HCT116 (cell line): ENCODE measurements at places on chromosomes 2 and 18. TPM values are rescaled to one million over a fixed set of nuclear protein-coding genes. Genes with fewer than 3 reads are reported as not detected.

The IL18RAP gene
- total RNA-seq, result not detected

DNA sequence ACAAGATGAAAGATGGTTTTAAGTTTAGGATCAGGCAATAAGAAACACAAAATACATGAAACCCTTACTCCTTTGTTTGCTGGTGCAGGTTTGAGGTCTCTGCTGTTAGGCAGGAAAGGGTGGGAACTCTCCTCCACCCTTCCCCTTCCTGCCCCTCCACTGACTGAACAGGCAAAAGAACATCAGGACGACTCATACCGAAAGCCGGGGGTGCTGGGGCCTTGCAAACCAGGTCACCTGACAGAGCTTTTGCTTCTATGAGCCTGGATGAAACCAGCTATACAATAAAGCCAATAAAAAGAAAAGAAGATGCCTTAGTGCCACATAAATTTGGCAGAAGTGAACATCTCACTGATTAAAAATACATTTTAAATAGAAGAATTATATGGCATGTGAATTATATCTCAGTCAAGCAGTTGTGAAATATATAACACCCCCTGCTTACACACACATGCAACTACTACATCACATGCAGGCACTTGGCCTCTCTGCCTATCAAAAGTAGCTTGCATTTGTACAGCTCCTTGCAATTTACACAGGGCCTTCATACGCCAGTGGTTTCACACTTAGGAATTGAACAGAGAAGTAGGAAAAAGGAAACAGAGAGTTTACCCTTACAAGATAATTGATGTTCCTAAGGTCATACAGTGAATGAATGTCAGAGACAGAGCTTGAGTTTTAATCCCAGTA, 215.1 kb upstream of the TRIB2 start:
- DNase-seq, result no peak

DNA sequence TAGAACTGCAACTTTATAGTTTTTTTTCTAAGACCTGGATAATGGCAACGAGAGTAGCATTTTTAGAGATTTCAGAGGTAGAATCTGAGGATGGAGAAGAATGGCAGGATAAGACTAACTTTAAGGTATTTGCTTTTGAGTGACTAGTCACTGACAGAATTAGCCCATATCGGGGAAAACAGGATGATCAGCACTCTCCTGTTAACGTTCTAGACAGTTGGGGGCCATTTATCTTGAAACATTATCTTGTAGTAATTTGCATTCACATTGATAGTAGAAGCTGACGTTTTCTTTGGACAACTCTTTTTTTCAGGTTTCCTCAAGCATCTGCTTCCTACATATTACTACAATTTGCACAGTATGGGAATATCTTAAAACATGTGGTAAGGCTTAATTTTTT, 32.9 kb downstream of the NUP35 start:
- no peak for DNase-seq

GRCh38 chr2:3665886-3666612, 8.0 kb downstream of the ALLC start:
- DNase-seq, result no peak
